Cortex of kidney (tissue), 1 donor: ENCODE measurements at places on chromosomes 11 and 22.

DNA sequence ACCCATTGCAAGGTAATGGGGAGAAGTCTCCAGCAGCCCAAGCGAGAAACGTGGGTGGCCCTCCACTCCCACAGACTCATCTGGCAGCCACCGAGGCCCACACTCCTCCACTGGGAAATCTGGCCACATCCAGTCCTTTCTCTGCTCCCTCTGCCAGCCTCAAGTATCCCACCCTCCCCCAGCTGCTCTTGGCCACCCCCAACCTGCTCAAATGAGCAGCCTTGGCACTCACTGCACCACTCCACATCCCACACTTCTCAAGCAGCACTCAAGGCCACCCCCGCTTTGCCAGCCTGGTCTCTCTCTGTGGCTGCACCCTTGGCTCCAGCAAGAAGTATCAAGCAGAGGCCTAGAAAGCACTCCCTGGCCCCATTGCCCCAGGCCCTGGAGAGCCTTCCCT, 28.2 kb downstream of the SLC22A12 start:
- no peak for DNase-seq

GRCh38 chr11:2519862-2520735, 75.3 kb downstream of the KCNQ1 start:
- DNase-seq: no peak

DNA sequence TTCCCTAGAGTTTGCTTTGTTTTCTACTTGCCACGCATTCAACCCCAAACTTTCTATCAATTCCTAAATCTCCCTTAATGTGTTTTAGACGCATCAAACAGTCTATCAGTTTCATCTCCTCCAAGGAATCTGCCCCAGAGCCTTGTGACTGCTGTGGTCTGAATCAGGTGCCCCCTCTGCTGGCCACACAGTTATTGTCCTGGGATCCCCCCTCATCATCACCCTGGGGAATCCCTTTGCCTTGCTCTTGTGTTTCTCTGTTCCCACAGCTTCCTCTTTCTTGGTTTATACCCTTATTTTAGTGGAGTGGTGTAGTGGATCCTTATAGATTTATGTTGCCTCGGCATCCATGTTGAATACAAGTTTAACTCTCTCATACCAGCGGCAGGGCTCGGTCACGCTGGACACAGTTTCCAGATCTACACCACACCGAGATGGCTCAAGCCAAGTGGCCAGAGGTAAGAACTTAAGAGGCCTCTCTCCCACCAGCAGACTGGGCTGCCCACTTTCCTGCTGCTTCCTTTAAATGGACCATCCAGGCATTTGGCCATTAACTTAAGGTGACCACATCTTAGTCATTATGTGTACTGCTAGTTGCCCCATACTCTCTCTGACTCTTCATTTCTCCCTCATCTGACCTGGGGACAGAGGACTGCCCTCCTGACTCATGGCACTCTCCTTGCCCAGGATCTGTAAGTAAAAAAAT, 8.2 kb downstream of the UPB1 start:
- DNase-seq: no peak

- DNase-seq: no peak
Measured at GRCh38 chr11:119175493-119176077, 7.1 kb downstream of the NLRX1 start.

DNA sequence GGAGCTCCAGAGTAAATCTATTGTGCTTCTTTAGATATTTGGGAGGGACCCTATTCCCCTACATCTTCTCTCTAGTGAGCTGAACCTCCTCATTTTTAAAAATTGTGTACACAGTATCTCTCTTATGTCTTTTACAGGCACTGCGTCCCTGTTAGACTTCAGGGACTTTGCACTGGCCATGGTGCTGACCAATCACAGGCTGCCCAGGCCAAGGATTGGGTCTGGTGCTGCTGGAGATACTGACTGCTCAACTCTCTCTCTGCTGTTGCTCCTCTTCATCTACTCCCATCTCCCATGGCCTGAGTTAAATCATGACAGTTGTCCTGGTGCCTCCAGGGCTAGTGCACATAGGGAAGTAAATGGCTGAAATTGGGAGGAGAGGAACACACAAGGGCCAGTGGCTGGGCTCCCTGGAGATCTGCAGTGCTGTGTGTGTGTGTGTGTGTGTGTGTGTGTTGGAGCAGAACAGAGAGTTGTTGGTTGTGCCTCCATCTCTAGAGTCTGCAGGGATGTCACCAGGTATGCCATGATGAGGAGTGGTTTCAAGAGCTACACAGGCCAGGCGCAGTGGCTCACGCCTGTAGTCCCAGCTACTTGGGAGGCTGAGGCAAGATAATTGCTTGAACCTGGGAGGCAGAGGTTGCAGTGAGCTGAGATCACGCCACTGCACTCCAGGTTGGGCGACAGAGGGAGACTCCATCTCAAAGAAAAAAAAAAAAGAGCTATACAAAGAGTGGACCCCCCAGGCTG, 155.3 kb downstream of the ST3GAL4 start:
- no peak for DNase-seq

- no peak for DNase-seq
Measured at GRCh38 chr11:115848611-115849010, 344.4 kb upstream of the CADM1 start.

- DNase-seq: no peak
Measured at GRCh38 chr11:61609000-61609979, 28.4 kb upstream of the SYT7 start.

GRCh38 chr11:12769834-12770345, 95.7 kb downstream of the TEAD1 start:
- no peak for DNase-seq
